Activated T-cell treated with anti-CD3 and anti-CD28 coated beads, Interleukin-2, amount 50 U/mL, for 24 hours (primary cell): ENCODE measurements at places on chromosomes 16 and 17.
A peak's percentile ranks its signal among the peaks of the same experiment; 100 is the strongest.

GRCh38 chr16:85525420-85526184 is 87.5 kb upstream of the GSE1 start:
- no peak for DNase-seq

- no peak for DNase-seq
Observed at GRCh38 chr17:51425773-51426172, 165.4 kb downstream of the UTP18 start.

- no peak for DNase-seq
Observed at GRCh38 chr16:5633845-5634440, 536.3 kb upstream of the EEF2KMT start.

DNA sequence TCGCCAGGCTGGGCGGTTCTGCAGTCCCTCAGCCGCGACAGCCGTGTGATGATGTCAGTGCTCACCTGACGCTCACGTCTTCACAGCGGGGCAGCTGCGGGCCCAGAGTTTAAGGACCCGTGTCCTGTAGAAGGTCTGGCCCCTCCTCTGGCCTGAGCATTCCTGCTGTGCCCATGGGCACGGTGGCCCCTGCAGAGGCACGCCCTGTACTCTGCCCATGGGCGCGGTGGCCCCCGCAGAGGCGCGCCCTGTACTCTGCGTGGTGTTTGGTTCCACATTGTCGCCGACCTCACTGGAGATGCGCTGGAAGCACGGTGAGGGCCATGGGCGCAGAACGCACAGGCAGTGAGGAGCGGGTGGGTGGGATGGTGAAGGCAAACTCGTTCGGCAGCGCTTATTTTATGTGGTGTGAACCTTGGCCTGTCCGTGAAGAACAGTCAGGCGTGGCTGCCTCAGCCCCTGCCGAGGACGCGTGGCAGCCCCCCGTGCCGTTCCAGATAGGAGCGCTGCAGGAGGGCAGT is 122.0 kb downstream of the BANP start:
- DNase-seq = no peak

GRCh38 chr16:28297784-28298510 is 5.6 kb downstream of the SBK1 start:
- no peak for DNase-seq

- DNase-seq = no peak
Observed at GRCh38 chr17:74761419-74761818, 13.0 kb downstream of the NHERF1 start.

DNA sequence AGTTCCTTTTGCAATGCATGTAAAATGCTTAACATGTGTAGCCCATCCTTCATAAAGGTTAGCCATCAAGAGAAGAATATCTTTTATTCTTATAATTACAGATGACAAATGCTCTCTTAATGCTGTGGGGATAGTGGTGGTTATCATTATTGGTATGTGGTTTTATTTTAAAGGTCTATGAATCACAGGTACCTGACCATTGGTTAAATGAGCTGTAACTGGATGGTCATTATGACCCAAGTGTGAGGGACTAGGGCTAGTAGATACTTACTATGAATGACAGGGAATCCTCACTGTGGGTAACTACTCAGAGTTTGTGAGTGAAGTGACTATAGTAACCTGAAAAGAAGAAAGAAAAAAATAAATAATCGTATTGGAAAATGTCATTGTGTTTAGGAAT is 78.8 kb downstream of the CDRT15 start:
- DNase-seq = no peak

DNA sequence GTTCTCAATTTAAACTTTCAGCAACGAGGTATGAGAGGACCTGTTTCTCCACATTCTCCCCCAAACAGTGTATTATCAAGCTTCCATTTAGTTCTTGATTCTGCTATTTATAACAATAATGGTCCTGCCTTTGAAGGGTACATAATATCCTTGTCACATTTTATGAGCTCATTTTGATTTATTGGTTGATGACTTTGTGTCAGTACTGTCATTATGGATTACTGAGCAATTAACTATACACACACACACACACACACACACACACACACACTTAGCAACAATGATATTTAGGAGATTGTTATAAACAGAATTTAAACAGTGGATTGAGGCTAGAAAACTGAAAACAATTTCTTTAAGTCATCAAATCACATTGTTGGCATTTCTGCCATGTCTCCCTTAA is 7.0 kb downstream of the TMIGD1 start:
- no peak for DNase-seq

DNA sequence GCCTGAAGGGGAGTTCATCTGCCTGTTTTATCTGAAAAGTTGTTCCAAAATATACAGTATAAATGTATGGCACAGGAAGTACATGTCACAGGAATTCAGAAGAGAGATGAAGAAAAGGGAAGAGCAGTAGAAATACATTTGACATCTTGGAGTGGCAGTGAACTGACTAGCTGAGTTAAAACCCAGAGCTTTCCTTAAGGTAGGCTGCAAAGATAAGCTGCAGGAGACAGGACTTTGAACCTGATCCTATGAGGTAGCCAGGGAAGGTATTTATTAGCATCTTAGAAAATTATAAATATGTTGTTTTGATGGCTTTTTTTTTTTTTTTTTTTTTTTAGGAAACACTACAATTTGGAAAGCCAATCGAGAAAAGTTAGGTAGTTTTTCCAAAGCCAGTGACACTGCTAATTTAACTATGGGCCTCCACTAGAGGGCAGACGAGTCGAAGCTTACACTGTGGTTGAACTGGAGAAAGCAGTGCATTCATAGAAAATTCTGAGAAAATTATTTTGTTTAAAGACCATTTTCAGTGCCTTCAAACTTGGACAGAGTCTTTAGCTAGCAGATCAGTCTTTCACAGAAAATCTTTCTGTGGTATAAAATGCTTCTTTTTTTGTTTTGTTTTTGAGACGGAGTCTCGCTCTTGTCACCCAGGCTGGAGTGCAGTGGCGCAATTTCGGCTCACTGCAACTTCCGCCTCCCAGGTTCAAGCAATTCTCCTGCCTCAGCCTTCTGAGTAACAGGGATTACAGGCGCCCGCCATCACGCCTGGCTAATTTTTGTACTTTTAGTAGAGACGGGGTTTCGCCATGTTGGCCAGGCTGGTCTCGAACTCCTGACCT is 122.3 kb downstream of the SSH2 start:
- DNase-seq = peak; percentile 65

GRCh38 chr16:89167425-89167941 is 4.1 kb upstream of the CDH15 start:
- DNase-seq = peak; percentile 94

DNA sequence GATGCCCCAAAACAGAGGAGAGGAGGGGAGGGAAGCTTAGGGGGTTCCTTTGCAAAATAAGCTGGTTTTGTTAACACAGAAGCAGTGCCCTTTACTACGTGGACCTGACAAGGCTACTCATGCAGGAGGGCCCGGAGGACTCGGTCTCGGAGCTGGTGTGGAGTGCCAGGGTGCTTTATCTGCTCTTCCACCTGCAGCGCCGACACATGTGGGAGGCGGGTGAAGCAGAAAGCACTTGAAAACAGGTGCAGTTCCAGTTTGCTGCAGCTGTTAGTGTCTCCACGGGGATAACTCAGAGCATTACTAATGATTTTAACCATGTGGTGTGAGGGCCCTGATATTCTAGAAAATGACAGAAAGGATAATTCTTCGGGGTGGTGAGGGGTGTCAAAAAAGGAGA is 35.0 kb upstream of the MNT start:
- no peak for DNase-seq

- DNase-seq = no peak
Observed at GRCh38 chr17:27848931-27849330, 44.2 kb downstream of the LYRM9 start.

- no peak for DNase-seq
Observed at GRCh38 chr17:8742274-8742673, 2.4 kb downstream of the CCDC42 start.

GRCh38 chr17:75876190-75876937 is 2.0 kb downstream of the TRIM47 start:
- DNase-seq = peak; percentile 79

GRCh38 chr17:21185061-21185460 is 28.9 kb downstream of the TMEM11 start:
- no peak for DNase-seq

DNA sequence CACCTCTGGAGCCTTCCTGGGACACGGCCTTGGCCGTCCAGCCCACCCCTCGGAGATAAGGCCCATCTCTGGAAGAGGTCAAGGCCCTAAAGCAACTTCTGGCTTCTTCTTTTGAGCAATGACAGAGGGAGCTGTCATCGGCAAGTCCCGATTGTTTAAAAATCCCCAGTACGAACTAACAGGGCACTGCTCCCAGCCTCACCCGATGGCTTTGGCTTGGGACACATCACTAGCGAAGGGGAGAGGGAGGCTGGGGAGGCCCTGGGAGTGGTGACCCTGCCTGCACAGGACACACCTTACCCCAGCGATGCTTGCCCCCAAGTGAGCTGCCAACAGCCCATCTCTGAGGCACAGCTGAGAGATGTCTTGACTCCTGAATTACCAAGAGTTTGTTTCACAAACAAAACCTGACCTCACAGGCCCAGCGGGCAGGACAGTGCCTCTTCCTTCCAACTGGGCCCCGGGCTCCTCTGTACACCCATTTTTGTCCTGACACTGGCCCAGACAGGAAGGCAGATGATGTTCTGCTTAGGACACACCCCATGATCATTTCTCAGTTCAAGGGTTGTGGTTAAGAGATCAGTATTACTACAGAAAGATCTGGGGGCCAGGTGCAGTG is 4.8 kb downstream of the SYNGR2 start:
- DNase-seq = peak; percentile 43

GRCh38 chr17:77864234-77865111 is 94.0 kb upstream of the TNRC6C start:
- DNase-seq = no peak

DNA sequence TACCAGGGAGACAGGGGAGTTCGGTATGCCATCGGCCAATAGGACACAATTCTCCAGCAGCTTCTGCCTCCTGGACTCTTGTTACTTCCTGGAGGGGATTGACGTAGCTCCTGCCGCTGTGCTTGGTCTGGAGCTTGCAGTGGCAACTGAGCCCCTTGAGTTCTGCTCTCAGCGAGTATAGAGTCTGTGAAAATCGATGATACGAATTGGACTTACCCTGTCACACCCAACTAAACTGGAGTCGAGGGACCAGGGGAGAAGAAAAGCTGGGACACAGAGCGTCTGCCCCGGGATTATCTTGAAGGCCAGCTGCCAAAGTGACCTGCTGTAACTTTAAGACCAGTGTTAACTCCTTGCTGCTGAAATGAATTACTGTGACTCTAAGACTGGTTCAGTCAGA is 22.2 kb downstream of the SEC14L1 start:
- no peak for DNase-seq

DNA sequence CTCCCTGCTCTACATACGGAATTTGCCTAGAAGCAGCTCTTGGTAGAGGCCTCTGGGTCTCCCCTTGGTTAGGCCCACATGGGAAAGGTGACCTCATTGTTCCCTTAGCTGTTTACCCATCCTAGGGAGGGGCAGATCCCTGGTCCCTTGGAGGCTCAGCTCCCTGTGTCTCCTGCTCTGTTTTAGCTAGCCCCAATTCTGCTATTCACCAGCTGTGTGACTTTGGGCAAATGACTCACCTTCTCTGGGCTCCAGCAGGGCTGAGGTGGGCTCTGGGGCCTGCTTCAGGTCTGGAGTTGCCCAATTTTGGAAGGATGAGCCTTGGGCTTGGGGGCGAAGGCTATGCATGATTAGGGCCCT is 3.9 kb downstream of the ABCC3 start:
- DNase-seq = no peak

- no peak for DNase-seq
Observed at GRCh38 chr16:19094542-19095365, 19.0 kb upstream of the ITPRIPL2 start.

GRCh38 chr17:17382065-17382459 is 78.9 kb downstream of the NT5M start:
- no peak for DNase-seq

GRCh38 chr17:77887110-77887463 is 71.4 kb upstream of the TNRC6C start:
- no peak for DNase-seq

- DNase-seq = no peak
Observed at GRCh38 chr16:11074131-11074530, 129.8 kb downstream of the CLEC16A start.

DNA sequence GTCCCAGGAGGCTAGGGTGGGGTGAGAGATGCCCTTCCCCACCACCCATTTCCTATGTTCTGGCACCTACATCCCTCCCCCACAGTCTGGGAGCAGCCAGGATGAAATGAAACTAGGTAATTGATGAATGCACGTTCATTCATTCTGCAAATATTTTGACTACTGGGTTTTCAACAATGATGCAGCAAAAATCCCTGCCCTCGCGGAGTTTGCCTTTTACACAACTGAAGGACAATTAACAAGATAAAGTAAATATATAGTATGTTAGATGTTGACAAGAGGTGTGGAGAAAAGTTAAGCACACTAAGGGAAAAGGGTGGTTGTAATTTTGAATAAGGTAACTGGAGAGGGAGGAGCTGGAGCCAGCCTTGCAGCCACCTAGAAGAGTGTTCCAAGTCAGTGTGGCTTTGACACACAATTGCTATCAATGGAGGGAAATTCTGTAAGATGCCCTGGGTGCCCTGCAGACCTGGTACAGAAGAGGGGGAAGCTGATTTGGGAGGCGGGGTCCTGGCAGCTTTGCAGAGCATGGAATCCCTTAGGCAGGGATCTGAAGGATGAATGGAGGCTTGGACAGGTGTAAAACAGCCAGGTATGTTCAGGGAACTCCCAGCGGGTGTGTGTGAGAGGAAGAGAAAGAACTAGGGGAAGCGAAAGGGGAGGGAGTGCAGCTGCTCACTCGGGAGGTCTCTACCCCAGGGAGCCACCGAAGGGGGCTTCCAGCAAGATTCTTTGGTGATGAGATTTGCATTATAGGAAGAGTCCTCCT is 2.5 kb downstream of the TMEM92 start:
- DNase-seq = no peak

GRCh38 chr16:64011650-64012049 is 1110.2 kb downstream of the CDH11 start:
- DNase-seq = no peak

- no peak for DNase-seq
Observed at GRCh38 chr16:89175280-89176146, 4.0 kb downstream of the CDH15 start.

- DNase-seq = peak; percentile 54
Observed at GRCh38 chr17:40345161-40345993, 19.2 kb downstream of the GJD3 start.

- DNase-seq = peak; percentile 21
Observed at GRCh38 chr17:21313320-21313719, 28.8 kb downstream of the MAP2K3 start.

DNA sequence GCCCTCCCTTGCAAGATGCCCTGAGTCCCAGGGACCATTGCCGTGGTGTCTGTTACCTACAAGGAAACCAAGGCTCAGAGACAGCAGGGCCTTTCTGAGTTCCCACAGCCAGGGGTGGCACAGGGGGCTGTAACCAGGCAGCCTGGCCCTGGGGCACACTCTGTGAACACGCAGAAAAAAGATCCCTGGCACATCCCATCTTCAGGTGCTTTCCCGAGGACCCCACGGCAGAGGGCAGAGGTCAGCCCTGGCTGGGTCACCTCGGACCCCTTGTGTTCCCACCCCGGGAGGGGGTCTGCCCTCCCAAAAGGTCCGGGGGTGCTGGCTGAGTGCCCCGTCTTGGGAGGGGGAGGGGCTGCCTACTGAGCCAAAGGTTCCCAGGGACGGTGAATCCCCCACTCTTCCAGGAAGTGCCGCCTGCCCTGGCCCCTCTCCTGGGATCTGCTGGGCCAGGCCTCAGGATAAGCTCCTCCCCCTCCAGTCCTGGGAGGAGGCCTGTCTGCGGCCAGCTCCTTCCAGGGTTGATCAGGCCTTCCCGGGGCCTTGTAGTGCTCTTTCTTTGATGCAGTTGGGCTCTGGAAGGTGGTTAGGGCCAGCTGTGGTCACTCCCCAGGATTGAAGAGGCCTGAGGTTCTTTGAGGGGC is 8.1 kb downstream of the GLIS2 start:
- DNase-seq = no peak
